Pulmonary artery endothelial cell (primary cell): ENCODE measurements at places on chromosomes 2 and 18. TPM values are rescaled to one million over a fixed set of nuclear protein-coding genes. Genes with fewer than 3 reads are reported as not detected.

DNA sequence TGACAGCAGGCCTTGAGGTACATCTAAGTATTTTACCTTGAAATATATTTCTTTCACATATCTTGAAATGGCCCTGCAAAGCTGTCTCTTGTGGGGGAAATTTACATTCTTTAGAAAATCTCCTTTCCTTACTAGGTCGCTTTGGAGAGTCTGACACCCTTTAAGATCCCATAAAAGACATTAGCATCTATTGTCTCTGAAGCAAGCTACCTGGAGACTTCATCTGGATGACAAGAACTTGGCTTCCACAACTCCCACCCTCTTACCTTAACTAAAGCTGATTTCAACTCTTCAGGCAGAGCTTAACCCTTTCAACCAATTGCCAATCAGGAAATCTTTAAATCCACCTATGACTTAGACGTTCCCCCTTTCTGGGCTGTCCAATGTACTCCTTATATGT is 219.3 kb downstream of the PIEZO2 start:
- no peak for DNase-seq

ARMC9 gene
- 21.1 and 26.7 TPM in 2 replicates for total RNA-seq

GRCh38 chr2:26769089-26769761 is 5.1 kb downstream of the SLC35F6 start:
- no peak for DNase-seq

OSBPL6 gene
- total RNA-seq = 5.4 and 6.9 TPM in 2 replicates

DNA sequence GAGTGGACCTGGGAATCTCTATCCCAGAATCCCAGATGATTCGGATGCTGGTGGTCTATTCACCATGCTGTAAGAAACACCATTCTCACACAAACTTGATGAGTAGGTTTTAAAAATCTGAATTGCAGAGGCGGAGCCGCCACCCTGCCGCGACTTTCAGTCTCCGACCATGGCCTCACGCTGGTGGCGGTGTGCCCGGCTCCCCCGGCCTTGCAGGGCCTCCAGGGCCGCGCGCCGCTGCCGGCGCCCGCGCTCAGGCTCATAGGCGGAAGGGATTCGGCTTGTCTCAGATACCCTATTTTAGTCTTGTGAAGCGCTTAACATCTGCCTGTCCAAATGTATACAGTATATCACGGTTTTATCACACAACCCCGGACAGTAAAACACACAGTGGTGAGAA is 2.6 kb upstream of the PPM1B start:
- no peak for DNase-seq

DNA sequence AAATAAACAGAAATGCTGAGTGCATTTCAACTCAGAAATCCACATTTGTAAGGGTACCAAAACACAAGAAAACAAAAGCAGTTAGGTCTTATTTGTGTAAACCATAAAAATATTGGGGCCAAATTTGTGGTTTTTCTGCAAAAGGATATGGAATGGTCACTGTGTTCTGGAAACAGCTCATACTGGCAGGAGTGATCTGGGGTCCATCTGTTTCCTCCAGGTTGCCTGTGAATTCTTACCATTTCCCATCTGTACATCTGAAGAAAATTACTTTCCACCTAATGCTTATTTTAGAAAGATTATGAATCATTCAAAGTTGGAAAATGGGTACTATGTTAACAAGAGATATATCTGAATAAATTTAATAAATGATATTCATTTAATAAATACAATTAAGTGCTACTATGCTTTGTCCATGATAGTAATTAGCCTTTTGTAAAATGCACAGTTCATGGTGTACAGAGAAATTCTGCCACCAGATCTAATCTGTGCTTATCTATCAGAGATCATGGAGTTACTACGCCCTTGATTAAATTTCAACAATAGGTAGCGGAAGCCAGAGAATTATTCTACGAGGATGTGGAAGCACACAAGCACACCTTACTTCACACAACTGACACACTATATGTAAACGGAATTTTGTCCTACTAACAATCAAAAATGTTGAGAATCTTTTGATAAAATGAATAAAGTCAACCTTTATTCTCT is 10.9 kb downstream of the ALS2 start:
- peak; percentile 66 for DNase-seq

DQX1 gene
- total RNA-seq = not detected in 2 replicates

SPATA3 gene
- total RNA-seq = not detected in 2 replicates

DNA sequence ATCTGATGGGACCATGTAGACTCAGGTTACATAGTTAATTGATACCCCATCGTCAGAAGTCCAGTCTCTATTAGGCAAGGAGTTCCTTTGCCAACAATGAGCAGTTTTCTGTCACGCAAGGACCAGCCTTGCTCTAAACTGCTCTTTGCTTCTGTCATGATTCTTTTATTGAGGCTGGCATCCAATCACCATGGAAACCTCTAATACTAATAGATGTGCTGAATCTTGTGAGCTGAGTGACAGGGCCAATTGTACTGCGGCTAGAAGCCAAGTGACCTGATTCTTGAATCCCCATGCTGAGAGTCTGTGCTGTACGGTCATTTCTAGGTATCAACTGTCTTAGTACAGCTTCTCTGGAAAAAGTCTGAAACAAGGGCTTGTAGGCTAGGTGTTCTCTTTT is 395.6 kb downstream of the RND3 start:
- no peak for DNase-seq

- no peak for DNase-seq
Measured at GRCh38 chr2:42640261-42640660, 71.8 kb downstream of the MTA3 start.

- DNase-seq = no peak
Measured at GRCh38 chr2:102604769-102605168, 14.6 kb upstream of the SLC9A2 start.
